ENCODE measurements at places on chromosomes 16 and 17.

DNA sequence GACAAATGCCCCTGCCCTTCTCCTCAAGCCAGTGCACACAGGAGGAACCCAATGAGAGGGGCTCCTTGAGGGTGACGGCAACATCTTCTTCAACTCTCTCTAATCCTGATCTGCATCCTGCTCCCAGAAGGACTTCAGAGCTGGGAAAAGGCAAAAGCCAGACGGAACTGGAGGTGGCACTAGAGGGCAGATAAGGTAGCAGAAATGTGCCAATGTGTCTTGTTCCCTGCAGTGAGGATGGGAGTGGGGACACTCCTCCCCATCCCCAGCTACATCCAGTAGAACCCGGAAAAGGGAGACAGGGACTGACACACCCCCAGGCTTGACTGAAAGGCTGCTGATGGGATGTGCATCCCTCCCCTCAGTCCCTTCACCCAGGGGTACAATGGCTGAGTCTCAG lies 28.5 kb downstream of the SRCIN1 start:
- DNase-seq, result no peak

DNA sequence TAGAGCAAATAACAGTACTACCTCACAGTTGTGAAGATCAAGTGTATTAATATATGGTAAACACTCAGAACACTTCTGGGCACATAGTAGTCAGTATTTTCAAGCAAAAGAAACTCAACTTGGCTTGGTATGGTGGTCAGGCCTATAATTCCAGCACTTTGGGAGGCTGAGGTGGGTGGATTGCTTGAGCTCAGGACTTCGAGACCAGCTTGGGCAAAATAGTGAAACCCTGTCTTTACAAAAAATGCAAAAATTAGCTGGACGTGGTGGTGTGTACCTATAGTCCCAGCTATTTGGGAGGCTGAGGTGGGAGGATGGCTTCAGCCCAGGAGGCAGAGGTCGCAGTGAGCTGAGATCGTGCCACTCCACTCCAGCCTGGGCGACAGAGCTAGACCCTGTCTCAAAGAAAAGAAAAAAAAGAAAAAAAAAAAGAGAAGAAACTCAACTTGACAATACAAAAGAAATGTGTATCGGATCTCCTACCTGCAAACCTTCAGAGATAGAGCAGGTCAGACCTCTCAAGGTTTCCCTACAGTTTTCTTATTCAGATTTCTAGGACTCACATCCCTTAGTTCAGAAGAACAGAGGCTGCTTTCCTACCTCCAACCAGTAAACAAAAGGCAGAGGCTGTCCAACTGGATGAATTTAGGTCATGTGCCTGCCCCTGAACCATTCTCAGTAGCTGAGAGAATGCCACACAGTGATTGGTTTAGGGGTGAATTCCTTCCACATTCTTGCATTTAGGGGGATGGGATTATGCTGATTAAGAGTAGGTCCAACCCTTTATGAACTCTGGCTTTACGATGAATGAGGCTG lies 1.7 kb upstream of the KPNA2 start:
- no peak for DNase-seq

DNA sequence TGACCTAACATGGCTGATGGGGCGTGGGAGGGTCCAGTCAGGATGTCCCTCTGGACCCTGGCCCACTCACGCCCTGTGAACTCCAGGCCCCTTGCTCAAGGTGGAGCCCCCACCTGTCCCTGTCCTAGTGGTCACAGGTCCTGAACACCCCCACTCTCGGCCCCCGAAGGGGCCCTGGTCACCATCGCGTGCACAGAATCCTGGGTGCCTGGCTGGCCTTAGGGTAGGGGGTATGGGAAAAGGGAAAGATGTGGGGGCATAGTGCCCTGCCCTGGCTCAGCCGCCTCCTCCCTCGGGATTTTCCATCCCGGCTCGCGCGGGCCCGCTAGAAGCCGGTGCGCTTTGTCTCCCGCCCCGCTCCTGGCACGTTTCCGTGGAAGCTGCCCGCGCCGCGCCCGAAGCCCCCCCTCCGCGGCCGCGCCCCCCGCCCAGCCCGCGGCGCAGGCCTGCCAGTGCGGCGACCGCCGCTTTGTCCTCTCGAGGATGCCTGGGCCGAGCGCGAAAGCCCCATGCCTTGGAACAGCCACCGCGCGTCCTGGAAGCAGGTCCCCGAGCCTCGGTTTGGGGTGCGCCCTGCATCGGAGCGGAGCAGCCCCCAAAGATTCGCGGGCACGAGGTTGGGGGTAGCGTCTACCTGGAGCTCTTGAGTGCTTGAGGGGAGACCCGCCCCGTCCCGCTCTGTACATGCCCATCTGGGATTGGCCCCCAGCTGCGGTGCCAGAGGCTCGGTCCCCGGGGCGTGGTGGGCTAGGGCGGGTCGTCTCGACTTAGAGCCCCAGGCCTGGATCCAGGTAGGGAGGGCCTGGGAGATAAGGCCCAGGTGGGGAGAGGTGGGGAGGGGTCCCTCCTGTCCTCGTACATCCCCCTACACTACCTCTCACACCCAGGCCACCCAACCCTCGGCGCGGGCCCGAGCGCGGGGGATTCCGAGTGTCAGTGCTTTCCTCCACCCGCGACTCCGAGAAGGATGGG lies 1.3 kb downstream of the SMPD3 start:
- DNase-seq, result no peak

- DNase-seq, result no peak
Measured at GRCh38 chr16:28013392-28013791, 50.1 kb downstream of the GSG1L start.

GRCh38 chr17:2222301-2222700 lies 81.3 kb downstream of the SMG6 start:
- DNase-seq, result no peak

GRCh38 chr16:80735846-80736245 lies 68.6 kb downstream of the CDYL2 start:
- DNase-seq, result no peak

GRCh38 chr16:86196687-86197391 lies 297.9 kb downstream of the IRF8 start:
- DNase-seq, result no peak

All from esophagus squamous epithelium (tissue), 5 donors.